NCI-H1092 (cell line): ENCODE measurements at places on chromosomes 6 and 20.

- peak; percentile 37 for DNase-seq
Observed at GRCh38 chr6:100160930-100161329, 166.9 kb upstream of the MCHR2 start.

DNA sequence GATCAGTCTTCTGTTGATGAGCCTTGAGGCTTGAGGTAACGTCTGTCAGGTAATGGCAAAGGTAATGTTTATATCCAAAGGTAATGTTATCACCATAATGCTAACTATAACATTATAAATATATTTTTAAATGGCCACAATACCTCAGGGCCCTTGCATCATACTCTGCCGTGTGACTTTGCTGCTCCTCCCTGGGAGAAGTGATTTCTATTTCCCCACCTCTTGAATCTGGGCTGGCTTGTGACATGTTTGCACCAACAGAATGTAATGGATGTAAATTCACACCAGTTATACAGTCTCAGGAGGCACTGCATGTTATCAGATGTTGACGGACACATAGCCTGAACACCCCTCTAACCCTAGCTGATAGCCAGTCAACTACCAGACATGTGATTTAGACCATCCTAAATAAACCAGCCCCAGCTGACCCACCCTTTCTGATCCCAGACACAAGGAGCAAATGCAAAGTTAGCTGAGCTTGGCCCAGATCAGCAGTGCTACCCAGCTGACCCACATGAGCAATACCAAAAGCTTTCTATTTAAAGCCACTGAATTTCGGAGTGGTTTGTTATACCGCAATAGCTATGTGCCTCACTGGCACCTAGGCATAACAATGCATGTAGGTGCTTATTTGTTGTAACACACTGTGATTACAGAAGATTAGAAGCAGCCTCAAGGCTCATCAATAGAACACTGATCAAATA is 93.8 kb upstream of the SIRPA start:
- DNase-seq = no peak

DNA sequence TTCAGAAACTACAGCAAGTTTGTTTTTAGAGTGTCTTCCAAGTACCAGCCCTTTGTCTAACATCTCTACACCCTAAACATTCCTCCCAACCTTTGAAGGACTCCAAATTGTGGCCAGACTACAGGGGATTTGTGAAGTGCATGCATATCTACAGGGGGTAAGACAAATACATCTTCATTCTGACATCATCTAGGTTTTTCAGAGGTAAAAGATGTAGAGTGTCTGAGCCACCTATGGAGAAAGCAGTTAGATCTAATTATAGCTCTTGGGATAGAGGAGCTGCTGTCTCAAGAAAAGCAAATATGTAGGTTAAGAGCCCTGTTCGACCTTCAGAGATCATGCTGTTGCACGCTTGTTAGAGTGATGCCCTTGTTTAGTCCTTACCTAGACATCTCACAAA is 617.7 kb upstream of the AGPAT4 start:
- DNase-seq = no peak

- DNase-seq = no peak
Observed at GRCh38 chr20:56451056-56451765, 17.2 kb upstream of the RTF2 start.

- DNase-seq = no peak
Observed at GRCh38 chr20:59596690-59597089, 7.7 kb upstream of the PHACTR3 start.

GRCh38 chr6:131997429-131998153 is 46.4 kb upstream of the CCN2 start:
- no peak for DNase-seq

- DNase-seq = no peak
Observed at GRCh38 chr6:73983367-73983766, 287.4 kb downstream of the CD109 start.

GRCh38 chr6:165823609-165824326 is 160.7 kb upstream of the PDE10A start:
- no peak for DNase-seq

DNA sequence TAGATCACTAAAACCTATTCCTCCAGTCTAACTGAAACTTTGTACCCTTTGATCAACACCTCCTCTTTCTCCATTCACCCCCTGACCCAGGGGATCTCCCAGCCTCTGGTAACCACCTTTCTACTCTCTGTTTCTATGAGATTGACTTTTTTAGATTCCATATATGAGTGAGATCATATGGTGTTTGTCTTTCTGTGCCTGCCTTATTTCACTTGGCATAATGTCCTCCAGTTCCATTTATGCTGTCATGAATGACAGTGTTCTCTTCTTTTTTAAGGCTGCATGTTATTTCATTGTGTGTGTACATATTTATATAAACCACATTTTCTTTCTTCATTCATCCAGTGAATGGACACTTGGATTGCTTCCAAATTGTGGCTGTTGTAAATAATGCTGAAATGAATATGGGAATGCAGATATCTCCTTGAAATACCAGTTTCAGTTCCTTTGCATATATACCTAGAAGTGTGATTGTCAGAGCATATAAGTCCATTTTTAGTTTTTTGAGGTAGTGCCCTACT is 57.7 kb downstream of the DHX35 start:
- no peak for DNase-seq

GRCh38 chr20:14523090-14523489 is 185.7 kb upstream of the FLRT3 start:
- no peak for DNase-seq

DNA sequence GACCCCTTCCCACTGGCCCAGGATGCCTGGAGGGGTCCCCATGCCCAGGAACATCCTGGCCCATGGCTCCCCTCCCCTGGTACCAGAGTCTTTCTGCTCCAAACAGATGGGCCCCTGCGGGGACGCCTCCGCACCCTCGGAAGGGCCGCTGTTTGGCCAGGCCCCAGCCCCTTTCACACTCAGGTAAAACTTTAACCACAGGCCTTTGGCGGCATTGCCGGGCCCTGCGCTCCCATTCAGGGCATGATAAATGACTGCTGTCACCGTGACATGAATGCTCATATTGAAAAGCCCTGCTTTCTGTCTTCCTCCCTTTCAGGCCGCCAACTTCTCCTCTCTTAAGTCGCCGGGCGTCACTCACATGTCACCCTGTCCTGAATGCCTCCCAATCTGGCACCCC is 141.5 kb upstream of the TOP1 start:
- no peak for DNase-seq

GRCh38 chr20:1621316-1621715 is 1.5 kb upstream of the SIRPB1 start:
- no peak for DNase-seq

GRCh38 chr20:9498322-9498721 is 16.1 kb upstream of the LAMP5 start:
- no peak for DNase-seq

DNA sequence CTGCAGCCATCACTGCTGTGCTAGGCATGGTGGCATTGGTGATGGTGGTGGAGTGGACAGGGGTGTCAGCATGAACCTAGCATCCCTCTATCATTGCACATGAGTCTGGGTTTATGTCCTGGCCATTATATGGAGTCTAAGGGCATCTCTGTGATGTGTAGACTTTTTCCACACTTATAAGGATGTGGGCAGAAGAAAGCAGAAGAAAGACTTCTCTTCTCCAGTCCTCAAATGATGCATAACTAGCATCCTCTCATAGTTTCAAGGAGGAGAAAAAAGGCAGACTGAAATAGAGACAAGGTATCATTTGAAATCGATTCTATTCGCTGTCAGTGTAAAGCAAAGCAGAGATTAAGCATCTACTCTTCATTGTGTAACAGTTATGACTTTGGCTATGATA is 140.0 kb upstream of the ATXN1 start:
- DNase-seq = no peak
